ENCODE measurements at places on chromosomes 3 and 15.

GRCh38 chr3:39149498-39150147 lies 3.8 kb downstream of the CSRNP1 start:
- no peak for DNase-seq

DNA sequence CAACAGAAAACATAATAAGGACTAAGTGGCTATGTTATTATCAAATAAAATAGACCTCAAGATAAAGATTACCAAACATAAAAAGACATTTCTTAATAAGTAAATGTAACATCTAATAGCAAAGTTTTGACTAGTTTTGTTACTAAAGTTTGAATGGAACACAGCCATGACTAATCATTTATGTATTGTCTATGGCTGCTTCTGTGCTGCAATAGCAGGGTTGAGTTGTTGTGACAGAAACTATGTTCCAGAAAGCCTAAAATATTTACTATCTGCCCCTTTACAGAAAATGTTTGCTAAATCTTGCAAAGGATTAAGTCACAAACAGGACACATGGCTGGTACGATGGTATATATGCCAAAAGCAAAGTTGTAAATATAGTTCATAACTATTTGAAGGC lies 37.9 kb upstream of the MYH15 start:
- no peak for DNase-seq

- DNase-seq, result no peak
Measured at GRCh38 chr3:23129817-23130216, 73.3 kb upstream of the UBE2E2 start.

GRCh38 chr15:46607077-46607476 lies 972.2 kb downstream of the SQOR start:
- DNase-seq, result no peak

GRCh38 chr3:107416886-107417285 lies 39.6 kb downstream of the CCDC54 start:
- DNase-seq, result no peak

GRCh38 chr3:39814007-39814406 lies 4.6 kb downstream of the MYRIP start:
- DNase-seq, result no peak

DNA sequence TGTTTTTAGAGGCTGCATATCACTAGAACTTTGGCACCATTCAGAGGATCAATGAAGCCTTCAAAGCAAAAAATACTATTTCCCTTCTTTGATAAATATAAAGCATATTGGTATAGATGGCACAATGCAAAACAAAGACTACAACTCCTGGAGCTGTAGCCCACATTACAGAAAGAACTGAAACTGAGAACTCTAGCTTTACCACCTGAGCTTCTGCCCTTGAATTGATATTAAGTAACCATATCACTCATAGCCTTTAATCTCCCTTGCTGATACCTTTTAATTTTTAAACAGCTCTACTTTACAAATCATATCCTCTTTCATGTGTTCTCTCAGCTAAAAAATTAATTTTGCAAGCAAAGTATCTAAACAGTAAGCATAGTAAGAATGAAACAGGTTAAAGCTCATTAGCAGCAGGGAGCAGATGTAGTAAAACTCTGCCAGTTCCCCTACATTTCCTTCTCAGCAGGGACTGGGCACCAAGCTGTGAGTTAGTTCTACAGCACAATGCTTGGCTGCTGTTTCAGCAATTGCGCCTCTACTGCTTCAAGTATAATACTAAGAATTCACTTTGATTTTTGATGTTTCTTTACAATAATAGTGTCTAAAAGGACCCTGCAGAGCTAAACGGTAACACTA lies 97.9 kb upstream of the NANOGP8 start:
- no peak for DNase-seq

GRCh38 chr3:72336821-72337479 lies 511.3 kb downstream of the SHQ1 start:
- no peak for DNase-seq

- no peak for DNase-seq
Measured at GRCh38 chr3:185763347-185764005, 61.4 kb downstream of the IGF2BP2 start.

DNA sequence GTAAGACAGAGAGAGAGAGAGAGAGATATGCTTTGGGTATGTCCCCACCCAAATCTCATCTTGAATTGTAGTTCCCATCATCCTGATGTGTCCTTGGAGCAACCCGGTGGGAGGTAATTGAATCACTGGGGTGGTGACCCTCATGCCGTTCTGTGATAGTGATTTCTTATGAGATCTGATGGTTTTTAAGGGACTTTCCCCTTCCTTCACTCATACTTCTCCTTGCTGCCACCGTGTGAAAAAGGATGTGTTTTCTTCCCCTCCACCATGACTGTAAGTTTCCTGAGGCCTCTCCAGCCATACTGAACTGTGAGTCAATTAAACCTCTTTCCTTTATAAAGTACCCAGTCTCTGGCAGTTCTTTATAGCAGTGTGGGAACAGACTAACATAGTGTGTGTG lies 60.3 kb downstream of the EOMES start:
- DNase-seq, result no peak

DNA sequence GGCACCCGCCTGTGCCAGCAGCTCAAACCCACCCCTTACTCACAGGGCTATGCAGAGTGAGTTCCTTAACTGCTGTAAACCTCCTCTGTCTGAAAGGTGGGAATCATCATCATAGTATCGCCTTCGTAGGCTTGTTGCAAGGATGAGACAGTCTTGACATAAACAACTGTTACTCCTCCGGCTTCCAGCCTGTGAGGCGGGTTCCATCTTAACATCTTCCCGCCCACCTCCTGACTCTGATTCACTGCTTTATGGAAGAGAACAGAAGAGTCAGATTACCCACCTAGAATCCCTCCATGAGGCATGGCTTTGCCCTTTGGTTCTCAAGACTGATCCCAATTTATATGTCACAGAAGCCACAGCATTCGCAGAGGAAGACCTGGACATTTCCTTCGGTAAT lies 21.9 kb downstream of the POLR2M start:
- DNase-seq, result no peak

- DNase-seq, result no peak
Measured at GRCh38 chr3:14811684-14812083, 7.1 kb upstream of the FGD5 start.

DNA sequence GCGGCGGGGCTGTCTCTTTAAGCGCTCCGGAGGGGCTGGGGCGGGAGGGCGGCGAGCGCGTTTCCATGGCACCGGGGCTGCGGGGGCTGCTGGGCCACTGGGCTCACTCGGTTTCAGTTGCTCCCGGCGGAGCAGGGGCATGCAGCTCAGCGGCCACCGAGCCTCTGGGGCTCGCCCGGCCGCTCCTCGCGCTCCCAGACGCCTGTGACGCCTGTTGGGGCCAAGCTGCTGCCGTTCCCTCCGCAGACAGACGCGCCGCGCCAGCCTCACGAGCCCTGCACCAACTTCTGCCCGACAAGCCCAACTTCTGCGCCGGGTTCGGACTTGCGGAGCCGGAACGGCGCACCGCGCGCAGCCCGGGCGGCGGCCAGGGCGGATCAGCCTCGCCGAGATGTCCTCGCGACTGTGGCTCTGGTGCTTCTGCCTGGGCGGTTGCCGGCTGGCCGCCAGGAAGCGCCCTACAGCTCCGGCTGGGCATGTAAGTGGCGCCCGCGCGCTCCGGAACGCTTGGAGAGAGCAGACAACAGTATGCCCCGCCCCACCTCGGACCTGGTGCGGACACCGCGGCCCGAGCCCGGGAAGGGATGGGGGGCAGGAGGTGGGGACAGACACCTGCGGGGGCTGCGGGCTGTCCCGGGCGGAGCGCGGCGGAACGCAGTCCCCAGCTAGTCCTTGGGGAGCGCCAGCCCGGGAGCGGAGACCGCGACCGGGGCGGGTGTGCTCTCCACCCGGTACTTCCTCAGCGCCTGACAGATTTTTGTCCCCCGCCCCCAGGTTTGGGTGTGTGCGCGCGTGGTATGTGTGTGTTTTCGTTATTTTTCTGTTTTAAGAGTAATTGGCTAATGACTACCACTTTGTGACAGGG lies 154.1 kb upstream of the GOLIM4 start:
- no peak for DNase-seq

GRCh38 chr3:17820704-17821103 lies 78.3 kb upstream of the TBC1D5 start:
- no peak for DNase-seq

- DNase-seq, result no peak
Measured at GRCh38 chr3:12253516-12254343, 35.1 kb upstream of the PPARG start.

DNA sequence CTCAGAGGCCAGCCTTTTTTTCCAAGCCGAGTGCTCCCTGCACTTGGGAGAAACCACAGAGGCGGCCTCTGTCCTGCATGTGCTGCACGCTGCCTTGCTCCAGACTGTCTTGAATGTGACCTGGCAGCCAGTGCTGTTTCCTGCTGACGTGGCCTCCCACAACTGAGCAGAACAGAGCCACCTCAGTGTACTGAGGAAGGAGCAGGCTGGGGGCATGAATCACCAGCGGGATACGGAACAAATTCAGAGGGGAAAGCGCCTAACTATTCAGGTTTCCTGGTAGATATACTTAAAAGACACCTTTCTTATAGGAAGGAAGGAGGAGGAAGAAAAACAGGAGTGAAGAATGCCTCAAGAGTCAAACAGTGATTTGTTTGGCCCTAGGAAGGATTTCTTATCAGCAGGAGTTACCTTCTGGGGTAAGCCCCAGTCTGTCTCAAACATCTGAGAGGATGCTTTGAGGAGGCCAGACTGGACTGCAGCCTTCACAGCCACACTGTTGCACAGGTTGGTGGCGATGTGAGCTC lies 114.0 kb downstream of the FNDC3B start:
- DNase-seq, result no peak

DNA sequence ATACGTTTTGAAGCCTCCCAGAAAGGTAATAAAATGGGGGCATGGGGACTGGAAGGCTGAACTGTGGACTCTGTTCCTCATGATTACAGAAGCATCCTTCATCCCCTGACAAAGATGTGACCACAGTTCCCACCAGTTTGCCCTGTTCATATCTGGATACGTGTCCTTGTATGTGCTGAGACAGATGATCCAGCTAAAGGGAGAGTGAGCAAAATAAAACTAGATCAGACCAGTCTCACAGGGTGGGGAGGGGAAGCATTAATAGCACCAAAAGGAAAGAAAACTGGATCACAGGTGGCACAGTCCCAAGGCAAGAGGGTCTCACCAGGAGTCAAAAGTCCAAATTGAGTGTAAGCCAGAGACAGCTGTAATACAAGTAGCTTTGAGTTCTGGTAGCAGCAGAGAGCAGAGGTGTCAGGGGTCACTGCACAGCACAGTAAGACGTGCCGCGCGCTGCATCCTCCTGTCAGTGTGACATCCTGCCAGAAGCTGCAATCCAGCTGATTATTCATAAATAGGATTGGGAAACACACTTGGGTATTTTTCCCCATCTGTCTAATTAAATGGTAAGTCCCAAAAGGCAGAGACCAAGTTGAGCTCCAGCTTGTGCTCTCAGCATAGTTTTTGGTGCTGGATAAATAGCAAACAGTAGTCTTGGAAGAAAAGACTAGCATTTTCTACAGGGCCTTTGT lies 560.0 kb upstream of the CFAP20DC start:
- DNase-seq, result no peak

DNA sequence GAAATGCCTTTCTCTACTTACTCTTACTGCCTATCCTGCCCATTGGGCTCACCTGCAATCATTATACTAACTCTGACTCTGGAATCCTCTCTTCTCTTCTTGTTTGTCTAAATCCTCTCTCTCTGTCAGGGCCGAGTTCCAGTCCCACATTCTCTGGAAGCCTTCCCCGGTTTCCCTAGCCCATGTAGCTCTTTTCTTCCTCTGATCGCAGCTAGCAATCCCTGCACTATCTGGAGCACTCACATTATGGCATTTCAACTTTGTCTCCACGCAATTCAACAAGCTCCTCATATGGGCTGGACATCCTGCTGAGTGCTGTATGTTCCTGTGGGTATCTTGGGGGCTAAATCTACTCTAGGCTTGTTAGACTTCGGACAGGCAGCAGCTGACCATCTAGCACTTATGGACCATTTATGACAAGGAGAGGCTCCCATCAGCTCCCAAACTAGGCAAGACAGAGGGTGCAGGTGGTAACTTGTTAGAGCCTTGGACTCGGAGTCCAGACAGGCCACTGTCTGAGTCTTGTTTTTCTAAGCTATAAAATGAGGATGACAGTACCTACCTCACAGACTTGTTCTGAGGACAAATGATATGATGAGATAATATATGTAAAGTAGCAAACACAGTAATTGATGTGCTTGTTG lies 58.3 kb downstream of the EPHB3 start:
- no peak for DNase-seq

GRCh38 chr15:40150163-40150925 lies 10.5 kb upstream of the BUB1B start:
- DNase-seq, result no peak

DNA sequence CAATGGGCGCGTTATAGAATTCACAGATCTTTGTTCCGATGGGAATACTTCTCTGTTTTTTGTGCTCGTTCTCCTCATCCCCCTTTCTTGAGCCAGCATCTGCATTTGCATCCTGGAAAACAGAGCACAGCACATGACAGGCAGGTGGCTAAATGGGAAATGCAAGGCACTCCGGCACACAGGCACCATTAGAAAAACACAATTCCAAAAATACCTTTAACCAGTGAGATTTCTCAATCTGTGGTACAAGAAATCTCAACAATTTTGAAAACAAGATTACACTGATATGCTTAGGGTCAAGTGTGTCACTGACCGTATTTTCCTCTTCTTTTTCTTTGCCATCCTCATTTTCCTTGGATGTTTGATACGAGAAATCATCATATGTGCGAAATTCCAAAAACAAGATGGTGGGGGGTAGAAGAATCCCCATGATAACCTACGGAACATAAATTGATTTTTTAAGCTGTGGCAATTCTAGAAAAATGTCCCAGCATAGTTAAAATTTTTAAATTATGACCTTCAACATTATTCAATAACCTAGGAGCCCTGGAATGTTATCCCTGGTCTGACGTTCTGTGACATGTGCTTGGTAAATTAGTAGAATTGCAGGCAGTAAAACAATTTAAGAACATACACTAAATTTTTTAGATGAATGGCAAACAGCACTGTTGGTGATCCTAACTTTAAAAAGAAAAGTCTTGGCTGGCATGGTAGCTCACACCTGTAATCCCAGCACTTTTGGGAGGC lies 46.5 kb upstream of the MTMR10 start:
- DNase-seq, result no peak

DNA sequence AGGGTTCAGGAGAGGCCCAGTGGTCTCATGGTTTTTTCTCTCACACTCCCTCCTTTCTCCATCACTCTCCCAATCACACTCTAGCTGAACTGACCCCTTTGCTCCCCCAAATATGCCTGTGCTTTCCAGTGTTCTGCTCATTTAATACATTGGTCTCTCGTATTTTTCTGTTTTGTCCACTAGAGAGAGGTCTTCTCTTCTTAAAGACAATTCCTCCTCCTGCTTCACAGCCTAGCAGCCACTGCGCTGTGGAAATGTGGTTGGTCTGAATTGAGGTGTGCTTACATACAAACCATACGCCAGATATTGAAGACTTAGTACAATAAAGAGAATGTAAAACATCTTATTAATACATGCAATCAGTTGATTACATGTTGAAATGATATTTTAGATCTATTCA lies 60.6 kb upstream of the XCR1 start:
- no peak for DNase-seq

GRCh38 chr3:143529018-143529478 lies 319.2 kb downstream of the SLC9A9 start:
- no peak for DNase-seq

All from stimulated activated CD8-positive, alpha-beta memory T cell treated with anti-CD3 and anti-CD28 coated beads, Interleukin-7, amount 100 ng/mL, for 1 hour (primary cell).